ENCODE measurements at places on chromosomes 3 and 15.

DNA sequence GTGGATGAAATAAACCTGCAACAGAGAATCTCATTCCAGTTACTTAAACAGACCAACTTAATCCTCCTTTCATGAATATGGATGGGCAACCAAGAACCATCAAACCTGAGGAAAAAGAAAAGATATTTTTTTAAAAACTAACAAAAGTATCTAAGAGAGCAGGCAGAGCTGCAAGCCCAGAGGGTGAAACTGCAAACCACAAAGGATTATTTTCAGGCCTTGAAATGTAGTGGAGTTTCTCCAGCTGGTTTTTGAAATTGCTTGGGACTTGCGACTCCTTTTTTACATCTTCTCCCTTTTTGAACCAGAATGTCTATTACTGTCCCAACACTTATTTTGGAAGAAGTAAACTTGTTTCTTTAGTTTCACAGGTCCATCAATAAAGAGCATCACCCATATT lies 87.4 kb downstream of the STAG1 start:
- no peak for DNase-seq

DNA sequence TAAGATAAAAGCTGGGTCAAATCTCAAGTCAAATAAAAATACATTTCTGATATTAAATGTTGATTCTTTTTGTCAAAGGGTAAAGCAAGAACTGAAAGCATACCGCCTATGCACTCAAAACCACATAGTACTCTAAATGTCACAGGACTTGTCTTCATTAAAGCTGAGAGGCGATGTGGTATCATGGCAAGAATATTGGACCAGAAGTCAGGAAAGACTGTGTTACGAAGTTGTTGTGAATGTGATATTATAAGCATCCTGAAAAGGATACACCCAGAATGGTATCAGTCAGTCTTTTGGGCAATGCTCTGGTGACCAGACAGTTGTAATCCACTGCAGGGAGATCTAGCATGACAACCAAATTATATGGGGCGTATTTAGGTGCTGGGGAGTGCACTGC lies 33.8 kb downstream of the TIGIT start:
- DNase-seq, result no peak

- no peak for DNase-seq
Measured at GRCh38 chr3:61008153-61008997, 242.9 kb downstream of the FHIT start.

DNA sequence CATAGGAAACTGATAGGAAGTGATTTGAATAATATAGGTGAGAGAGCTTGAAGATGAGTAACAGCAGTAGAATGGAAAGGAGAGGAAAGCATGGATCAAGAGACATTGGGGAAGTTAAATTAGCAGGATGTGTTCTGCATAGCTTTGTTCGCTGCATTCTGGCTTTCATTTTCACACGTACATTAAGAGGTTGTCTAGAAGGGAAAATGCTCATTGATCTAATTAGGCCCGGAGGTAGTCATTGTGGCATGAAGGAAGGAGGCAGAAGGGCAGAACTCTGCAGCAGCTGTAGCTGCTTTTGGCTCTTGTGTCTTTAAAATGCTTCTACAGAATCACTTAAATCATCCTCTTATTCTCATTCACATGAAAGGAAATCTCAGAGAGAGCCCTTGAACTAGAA lies 40.3 kb downstream of the KCNAB1 start:
- DNase-seq, result no peak

DNA sequence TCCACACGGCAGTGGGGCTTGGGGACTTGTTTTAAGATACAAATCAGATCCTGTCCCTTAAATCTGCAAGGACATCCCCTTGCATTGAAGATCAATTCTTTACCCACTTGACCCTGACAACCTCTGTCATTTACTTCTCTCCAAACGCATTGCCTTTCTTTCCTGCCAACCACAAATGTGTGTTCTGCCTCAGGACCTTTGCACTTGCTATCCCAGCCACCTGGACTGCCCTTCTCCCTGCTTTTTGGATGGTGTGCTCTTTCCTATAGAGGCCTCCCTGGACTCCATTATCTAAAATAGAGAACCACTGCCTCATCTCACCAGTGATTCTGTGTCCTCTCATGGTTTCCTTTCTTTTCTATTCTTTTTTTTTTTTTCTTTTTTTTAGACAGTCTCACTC lies 1.5 kb upstream of the RPL29 start:
- DNase-seq, result no peak

DNA sequence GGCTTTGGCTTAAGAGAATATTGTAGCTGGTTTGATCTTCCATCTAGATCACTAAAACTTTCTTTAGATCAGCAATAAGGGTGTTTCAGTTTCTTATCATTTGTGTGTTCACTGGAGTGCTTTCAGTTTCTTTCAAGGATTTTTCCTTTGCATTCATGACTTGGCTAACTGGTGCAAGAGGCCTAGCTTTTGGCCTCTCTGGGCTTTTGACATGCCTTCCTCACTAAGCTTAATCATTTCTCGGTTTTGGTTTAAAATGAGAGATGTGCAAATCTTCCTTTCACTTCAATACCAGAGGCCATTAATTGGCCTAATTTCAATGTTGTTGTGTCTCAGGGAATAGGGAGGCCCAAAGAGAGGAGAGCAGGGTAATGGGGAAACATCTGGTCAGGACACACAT lies 30.3 kb upstream of the CCNB2 start:
- no peak for DNase-seq

GRCh38 chr15:60557191-60557618 lies 78.3 kb upstream of the ICE2 start:
- no peak for DNase-seq

- no peak for DNase-seq
Measured at GRCh38 chr3:11592445-11593298, 51.0 kb downstream of the VGLL4 start.

GRCh38 chr3:31432897-31433678 lies 99.6 kb upstream of the STT3B start:
- no peak for DNase-seq

DNA sequence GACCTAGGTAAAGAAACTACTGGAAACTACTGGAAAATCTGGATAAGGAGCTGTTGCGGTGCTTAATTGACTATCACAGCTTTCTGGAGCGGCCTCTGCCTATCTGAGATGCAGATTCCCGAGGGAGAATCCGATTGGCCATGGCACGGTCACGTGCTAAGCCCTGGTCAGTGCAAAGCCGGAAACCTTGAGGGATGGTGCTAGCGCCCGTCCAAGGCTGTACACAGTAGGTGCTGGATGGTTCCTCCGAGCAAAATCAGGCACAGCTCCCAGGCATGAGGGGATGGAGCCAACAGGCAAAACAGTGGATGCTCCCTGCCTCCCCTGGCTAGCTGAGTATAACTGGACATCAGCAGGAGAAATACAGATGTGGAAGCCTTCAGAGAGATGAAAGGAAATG lies 238.7 kb upstream of the HES1 start:
- DNase-seq, result no peak

- DNase-seq, result no peak
Measured at GRCh38 chr3:193710286-193711165, 117.5 kb downstream of the OPA1 start.

GRCh38 chr3:169825316-169825715 lies 12.6 kb upstream of the LRRC34 start:
- no peak for DNase-seq

- DNase-seq, result no peak
Measured at GRCh38 chr3:52092271-52092660, 35.9 kb upstream of the DUSP7 start.

DNA sequence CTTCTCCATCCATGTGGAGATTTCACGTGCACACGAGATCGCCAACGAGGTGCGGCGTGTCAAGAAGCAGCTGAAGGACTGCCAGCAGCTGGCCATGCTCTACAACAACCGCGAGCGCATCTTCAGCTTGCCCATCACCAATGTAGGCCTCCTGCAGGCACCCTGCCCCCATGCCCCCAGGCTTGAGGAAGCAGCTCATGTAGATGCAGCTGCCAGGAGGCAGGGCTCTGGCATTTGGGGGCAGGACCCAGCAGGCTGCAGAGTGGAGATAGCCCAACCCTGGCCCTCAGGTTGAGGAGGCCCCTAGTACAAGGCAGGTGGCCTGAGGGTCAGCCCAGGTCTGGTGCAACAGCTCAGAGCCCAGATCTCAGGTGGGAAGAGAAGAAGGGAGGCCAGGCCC lies 36.4 kb downstream of the DNAH1 start:
- no peak for DNase-seq

DNA sequence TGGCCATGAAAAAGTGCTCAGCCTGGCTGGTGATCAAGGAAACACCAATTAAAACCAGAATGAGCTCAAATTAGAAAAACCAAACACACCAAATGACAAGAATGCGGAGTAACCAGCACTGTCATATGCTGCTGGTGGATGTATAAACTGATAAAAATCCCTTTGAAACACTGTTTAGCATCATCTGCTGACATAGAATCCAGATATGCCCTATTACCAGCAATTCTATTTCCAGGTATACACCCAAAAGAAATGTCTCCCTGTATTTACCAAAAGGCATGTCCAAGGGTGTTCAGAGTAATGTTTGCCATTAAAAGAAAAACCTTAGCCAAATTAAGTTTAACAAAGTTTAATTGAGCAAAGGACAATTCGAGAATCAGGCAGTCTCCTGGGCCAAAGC lies 138.6 kb downstream of the FMN1 start:
- no peak for DNase-seq

DNA sequence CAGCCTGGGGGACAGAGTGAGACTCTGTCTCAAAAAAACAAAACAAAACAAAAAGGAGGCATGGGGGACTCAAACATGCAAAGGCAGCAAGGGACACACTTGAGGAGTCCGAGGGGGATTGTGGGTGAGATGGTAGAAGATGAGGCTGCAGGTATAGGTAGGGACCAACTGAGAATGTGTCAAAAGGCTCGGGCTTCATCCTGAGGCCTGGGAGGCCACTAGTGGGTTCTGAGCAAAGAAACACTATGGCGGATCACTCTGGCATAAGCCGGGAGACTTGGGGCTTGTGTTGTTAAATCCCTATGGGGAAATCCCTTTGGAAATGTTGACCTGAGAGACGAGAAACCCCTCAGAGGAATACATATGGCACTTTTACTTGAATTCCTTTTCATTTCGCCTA lies 21.2 kb downstream of the ZNF710 start:
- no peak for DNase-seq

- no peak for DNase-seq
Measured at GRCh38 chr3:192307631-192308030, 419.7 kb downstream of the FGF12 start.

DNA sequence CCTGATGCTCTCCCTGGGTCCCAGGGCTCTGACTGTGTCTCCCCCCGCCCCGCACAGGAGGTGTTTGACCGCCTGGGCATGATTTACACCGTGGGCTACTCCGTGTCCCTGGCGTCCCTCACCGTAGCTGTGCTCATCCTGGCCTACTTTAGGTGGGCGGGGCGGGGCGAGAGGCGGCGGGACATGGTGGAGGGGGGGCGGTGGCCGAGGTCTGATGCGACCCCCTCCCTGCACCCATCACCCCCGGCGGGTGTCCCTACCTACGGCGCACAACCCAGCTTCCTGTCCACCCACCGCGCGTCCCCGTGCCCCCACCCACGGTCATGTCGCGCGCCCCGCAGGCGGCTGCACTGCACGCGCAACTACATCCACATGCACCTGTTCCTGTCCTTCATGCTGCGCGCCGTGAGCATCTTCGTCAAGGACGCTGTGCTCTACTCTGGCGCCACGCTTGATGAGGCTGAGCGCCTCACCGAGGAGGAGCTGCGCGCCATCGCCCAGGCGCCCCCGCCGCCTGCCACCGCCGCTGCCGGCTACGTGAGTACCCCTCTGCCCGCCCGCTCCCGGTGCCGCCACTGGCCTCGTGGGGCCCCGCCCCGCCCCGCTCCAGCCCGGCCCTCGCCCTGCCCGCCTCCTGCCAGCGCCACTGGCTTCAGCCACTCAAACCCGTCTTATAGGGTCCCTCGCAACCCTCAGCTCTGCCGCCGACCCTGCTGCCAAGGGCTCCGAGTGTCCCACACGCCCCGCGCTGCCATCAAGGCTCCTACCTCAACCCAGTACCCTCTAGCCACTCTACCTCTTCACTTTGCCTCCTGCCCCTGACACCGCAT lies 21.0 kb downstream of the PTH1R start:
- DNase-seq, result no peak

GRCh38 chr3:188539631-188540194 lies 385.8 kb downstream of the LPP start:
- no peak for DNase-seq

DNA sequence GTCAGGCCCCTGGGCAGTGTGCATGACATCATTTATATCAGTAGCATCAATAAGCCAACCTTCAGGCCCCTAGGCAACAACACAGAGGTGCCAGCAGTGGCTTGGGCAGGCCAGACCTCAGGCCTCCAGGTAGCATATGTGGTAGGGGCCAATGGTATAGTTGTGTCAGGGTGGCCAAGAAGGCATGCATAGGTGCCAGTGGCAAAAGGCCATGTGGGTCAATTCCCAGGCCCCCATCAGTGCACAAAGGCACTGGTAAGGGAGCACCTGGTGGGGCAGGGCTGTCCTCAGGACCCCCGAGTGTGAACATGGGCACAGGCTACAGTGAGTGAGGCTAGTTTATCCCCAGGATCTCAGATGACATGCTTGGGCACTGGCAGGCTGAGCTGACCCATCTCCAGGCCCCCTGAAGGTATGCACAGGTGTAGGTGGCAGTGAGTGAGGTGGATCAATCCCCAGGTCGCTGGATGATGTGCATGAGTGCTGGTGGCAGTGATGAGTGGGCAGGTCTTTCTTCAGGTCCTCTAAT lies 244.1 kb upstream of the ZNF385D start:
- DNase-seq, result no peak

GRCh38 chr3:29511701-29512100 lies 230.8 kb downstream of the RBMS3 start:
- DNase-seq, result no peak

DNA sequence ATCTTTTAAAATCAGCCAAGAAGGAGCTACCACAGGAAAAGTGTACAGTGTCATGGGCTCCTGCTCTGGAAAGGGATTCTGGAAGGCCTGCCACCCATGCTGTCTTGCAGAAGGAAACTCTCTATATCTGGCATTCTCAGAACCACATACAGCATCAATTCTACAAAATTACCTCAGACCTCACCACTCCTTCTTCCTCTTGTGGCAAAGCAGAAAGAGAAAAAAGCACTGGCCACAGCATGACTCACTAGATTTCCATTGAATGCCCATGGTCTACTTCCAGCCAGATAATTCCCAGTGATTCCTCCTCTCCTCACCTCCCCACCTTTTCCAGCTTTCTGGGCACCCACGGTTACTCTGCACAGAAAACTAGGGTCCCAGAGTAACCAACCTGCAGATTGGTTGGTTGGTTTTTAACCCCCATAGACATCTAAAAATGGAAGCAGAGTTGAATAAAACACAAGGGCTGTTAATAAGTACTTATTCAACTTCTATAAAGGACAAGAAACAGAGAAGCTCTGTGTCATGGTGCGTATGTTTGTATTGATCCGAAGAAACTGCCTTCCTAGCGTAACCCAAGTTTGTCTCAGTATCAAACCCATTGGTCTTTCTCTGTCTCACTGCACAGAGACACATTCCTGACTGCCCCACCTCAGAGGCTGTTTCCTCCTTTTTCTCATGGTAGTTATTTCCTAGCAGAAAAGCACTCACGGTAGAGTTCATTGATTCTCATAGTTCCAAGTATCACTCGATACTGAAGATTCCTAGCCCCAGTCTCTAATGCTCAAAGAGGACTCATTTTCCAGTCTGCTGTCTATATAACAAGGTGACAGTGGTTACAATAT lies 67.7 kb downstream of the LDHAL6B start:
- no peak for DNase-seq

- no peak for DNase-seq
Measured at GRCh38 chr3:81465510-81466200, 295.8 kb downstream of the GBE1 start.

GRCh38 chr3:168847291-168847883 lies 751.7 kb upstream of the GOLIM4 start:
- DNase-seq, result no peak

- no peak for DNase-seq
Measured at GRCh38 chr3:36487616-36488015, 107.3 kb downstream of the STAC start.

- no peak for DNase-seq
Measured at GRCh38 chr3:189094539-189094938, 77.2 kb upstream of the TPRG1 start.
